Psoas muscle (tissue), 8 donors: ENCODE measurements at places on chromosomes 7 and 10. TPM values are rescaled to one million over a fixed set of nuclear protein-coding genes. Genes with fewer than 3 reads are reported as not detected.

Gene RADIL
- 2.6 TPM for total RNA-seq

Gene FAM237B
- total RNA-seq = not detected

Gene SLC18A3
- total RNA-seq = not detected

Gene FZD1
- total RNA-seq = 1.9 TPM

GRCh38 chr10:20195076-20195475, 378.8 kb downstream of the PLXDC2 start:
- H3K4me1 ChIP-seq = no peaks in the 10 kb centered on the region
- peaks cover 2% of the 10 kb centered on the region for H3K36me3 ChIP-seq
- no peak overlapping the region for H3K4me3 ChIP-seq
- H3K27ac ChIP-seq = no peak overlapping the region
- no peak for DNase-seq

GRCh38 chr7:75608451-75609122, 116.5 kb downstream of the SPDYE5 start:
- H3K27me3 ChIP-seq = no peaks in the 10 kb centered on the region
- no peak overlapping the region for H3K27ac ChIP-seq
- DNase-seq = no peak
- H3K4me1 ChIP-seq = peaks cover 4% of the 10 kb centered on the region

- no peaks in the 10 kb centered on the region for H3K4me1 ChIP-seq
- H3K27me3 ChIP-seq = no peaks in the 10 kb centered on the region
- H3K27ac ChIP-seq = no peak overlapping the region
- H3K36me3 ChIP-seq = no peaks in the 10 kb centered on the region
Observed at GRCh38 chr7:153530441-153530840, 521.8 kb upstream of the DPP6 start.

DNA sequence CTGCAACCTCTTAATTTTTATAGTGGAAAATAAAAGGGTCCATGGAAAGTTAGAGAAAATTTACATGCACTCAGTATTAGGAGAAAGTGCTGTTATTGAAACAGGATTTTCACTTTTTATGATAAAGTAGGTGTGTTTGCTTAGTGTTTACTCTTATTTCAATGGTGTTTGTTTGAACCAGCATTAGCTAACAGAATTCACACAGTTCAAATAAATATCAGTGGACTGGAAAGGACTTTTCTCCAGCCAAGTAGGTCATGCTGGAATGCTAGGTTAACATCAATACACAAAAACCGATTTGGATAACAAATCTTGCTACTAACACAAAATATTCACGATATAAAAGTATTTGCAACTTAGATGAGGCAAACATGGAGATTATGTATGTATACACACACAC, 49.4 kb upstream of the BET1 start:
- no peak for DNase-seq
- no peak overlapping the region for H3K4me3 ChIP-seq
- peaks cover 4% of the 10 kb centered on the region for H3K27me3 ChIP-seq
- no peaks in the 10 kb centered on the region for H3K36me3 ChIP-seq
- no peaks in the 10 kb centered on the region for H3K4me1 ChIP-seq

GRCh38 chr7:144629598-144629997, 206.3 kb downstream of the TPK1 start:
- no peaks in the 10 kb centered on the region for H3K27me3 ChIP-seq
- H3K36me3 ChIP-seq = no peaks in the 10 kb centered on the region
- no peak overlapping the region for H3K27ac ChIP-seq
- no peak overlapping the region for H3K4me3 ChIP-seq
- DNase-seq = no peak

DNA sequence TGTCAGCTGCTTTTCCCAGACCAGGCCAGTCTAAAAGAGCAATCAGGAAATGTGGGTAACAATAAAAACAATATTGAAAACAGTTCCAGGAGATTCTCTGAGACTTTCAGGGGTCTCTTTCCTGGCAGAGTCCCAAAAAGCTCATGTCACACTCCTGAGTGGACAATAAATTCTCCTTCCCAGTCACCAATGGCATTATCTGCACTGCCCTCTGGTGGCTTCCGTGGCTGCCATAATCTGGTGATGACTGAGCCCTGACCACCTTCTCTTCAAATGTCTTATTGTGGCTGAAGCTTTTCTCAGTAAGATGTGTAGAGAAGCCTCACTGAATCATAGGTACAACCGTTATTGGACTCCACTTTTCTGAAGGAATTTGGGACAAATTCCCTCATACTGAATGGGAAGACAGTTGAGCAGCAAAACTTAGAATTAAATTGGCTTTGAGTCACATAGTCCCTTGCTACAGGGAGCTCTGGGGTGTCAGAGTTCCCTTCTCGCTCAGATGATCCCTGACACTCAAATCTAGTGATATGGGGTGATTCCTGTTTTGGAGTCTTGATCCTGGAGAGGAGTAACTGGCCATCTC, 24.4 kb upstream of the ASAH2 start:
- no peaks in the 10 kb centered on the region for H3K27me3 ChIP-seq
- H3K27ac ChIP-seq = no peak overlapping the region
- no peaks in the 10 kb centered on the region for H3K36me3 ChIP-seq
- H3K4me3 ChIP-seq = no peak overlapping the region

DNA sequence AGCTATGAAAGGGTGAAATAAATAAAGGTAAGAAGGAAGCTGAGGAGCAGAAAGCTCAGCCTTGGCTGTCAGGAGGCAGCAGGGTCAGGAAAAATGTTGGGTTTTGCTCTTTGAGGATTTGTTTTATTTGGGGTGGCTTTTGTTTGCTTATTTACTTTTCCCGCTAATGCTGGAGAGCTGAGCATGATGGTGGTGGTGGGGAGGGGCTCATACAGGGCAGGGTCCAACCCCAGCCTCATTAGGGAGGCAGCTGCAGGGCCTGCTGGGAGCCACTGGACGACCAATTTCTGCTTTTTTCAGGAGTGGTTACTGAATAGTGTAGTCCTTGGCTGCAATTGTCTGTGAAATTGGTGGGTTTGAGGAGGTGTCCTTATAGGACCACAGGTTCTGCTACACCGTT, 36.3 kb downstream of the CCM2 start:
- no peak overlapping the region for H3K27ac ChIP-seq
- H3K27me3 ChIP-seq = no peaks in the 10 kb centered on the region
- peaks cover 32% of the 10 kb centered on the region for H3K36me3 ChIP-seq
- no peak overlapping the region for H3K4me3 ChIP-seq
- no peak for DNase-seq
